ENCODE measurements at places on chromosomes 16 and 17.

DNA sequence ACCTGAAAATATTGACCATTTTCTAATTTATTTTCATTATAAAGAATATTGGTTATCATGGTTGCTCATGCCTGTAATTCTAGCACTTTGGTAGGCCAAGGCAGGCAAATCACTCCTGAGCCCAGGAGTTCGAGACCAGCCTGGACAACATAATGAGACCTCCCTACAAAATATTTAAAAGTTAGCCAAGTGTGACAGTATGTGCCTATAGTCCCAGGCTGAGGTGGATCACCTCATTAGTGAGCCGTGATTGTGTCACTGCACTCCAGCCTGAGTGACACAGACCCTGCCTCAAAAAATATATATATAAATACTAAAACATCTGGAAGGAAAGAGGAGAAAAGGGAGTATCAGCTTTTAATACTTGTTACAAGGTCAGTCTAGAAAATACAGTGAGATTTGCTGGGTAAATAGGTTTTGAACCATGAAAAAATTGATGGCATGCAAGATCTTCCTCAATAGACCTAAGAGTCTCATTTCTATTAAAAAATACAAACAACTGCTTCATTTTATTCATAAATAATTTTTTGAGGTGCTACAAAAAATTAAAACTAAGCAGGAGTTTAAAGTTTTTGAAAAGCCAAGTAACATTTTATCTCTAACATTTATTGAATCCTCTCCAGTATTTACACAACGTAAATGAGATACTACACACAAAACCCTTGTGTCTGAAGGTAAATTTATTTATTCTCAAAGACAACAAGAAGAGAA is 47.7 kb downstream of the TUBD1 start:
- DNase-seq, result no peak

- no peak for DNase-seq
Measured at GRCh38 chr16:88976366-88977017, 515 bp downstream of the CBFA2T3 start.

GRCh38 chr17:79783891-79784290 is 5.9 kb downstream of the CBX2 start:
- DNase-seq, result no peak

DNA sequence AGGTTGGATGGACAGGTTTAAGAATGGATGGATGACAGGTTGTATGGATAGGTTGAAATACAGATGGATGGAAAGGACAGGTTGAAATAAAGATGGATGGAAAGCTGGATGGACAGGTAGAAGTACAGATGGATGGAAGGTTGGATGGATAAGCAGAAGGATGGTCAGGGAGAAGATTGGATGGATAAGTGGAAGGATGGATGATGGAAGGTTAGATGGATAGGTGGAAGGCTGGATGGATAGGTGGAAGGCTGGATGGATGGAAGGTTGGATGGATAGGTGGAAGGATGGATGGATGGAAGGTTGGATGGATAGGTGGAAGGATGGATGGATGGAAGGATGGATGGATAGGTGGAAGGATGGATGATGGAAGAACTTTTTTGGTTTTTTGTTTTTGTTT is 905 bp upstream of the SDR42E2 start:
- no peak for DNase-seq

DNA sequence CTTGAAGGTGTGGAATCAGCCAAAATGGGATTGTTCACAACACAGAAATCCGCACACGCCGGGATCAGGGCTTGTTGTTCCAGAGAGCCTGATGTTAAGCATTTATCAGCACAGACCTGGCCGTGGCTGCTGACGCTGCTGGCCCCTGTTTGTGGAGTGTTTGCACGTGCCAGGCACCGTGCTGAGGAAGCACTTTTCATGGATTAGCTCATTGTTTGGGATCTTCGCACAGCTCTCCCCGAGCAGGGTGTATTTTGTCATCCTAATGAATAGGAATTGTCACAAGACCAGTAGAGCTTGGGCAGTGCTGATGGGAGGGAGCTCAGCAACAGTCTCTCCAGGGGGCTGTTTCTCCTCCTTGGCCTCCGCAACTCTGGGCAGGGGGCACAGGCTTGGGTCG is 160.4 kb upstream of the PLCG2 start:
- DNase-seq, result no peak

DNA sequence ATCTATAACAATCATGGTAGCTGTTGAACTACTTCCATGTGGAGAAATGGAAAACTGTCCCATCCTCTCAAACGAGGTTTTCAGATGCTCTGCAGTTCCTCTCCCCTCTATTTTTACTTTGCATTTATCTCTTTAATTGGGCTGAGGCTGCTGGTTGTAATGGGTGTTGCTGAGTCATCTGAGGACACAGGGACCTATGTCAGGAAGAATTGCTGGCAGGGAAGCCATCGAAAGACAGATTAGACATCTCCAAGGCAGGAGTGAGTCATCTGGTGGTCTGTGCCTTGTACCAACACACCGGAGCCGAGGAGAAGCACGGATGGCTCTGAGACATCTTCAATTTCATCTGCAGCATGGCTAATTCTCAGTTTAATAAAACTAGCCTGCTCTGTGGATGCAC is 394.5 kb downstream of the GRIN2A start:
- DNase-seq, result no peak

DNA sequence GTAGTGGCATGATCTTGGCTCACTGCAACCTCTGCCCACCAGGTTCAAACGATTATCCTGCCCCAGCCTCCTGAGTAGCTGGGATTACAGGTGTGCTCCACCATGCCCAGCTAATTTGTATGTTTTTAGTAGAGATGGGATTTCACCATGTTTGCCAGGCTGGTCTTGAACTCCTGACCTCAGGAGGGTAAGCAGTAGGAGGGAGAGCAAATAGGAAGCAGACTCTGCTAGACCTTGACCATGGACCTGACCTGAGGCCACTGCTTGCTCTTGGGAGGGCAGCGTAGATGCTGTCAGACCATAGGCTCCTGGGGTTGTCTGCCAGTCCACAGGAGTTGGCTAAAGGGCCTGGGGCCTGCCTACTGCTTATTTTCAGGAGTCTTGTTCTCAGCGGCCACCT is 28.6 kb downstream of the AKAP1 start:
- no peak for DNase-seq

GRCh38 chr17:34306466-34306865 is 12.8 kb upstream of the CCL8 start:
- DNase-seq, result no peak

DNA sequence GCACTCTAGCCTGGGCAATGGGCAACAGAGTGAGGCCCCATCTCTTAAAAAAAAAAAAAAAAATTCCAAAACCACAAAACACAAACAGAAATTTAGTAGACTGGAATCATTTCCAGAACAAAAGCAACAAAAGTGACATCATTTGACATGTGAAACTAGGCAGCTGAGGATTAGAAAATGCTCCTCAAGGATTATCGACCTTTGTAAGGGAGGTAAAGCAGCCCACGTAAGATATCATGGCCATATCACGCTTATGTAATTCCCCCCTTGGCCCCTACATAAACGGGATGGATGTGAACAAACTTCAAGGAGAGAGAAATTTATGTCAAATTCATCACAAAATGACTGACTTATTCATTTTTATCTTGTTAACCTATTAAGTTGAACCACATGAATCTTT is 83.3 kb downstream of the WDR59 start:
- DNase-seq, result no peak

GRCh38 chr17:39225308-39225958 is at the start of gene STAC2:
TSS of gene STAC2 (minus strand) at chr17:39225945. CDS start at chr17:39225502, 443 bp downstream.
- no peak for DNase-seq

- peak; percentile 25 for DNase-seq
Measured at GRCh38 chr17:3659541-3660111, 8.8 kb downstream of the TAX1BP3 start.

DNA sequence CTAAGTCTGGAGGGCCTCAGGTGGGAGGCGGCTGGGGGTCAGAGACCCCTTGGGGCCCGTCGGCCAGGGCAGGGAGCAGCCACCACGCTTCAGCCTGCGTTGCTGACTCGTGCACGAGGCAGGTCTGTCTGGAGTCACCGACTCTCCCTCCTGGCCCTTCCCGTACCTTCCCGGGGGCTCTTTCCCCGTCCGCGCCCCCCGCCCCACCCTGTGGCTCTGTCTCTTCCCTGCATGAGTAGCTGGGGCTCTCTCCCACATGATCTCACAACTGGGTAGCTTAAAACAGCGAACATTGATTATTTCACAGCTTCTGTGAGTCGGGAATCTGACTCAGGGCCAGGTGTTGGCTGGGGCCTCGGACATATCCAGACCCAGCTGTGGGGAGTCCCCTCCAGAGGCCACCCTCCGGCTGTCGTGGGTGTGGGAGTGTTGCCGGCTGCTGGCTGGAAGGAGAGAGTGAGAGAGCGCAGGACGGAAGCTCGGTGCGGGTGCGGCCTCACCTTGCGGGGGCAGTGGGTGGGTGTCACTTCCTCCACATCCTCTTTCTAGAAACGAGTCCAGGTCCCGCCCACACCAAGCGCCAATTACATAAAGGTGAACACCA is 17.3 kb downstream of the BAHCC1 start:
- DNase-seq, result no peak

GRCh38 chr16:86979984-86980553 is 337.1 kb downstream of the C16orf95 start:
- DNase-seq, result no peak

DNA sequence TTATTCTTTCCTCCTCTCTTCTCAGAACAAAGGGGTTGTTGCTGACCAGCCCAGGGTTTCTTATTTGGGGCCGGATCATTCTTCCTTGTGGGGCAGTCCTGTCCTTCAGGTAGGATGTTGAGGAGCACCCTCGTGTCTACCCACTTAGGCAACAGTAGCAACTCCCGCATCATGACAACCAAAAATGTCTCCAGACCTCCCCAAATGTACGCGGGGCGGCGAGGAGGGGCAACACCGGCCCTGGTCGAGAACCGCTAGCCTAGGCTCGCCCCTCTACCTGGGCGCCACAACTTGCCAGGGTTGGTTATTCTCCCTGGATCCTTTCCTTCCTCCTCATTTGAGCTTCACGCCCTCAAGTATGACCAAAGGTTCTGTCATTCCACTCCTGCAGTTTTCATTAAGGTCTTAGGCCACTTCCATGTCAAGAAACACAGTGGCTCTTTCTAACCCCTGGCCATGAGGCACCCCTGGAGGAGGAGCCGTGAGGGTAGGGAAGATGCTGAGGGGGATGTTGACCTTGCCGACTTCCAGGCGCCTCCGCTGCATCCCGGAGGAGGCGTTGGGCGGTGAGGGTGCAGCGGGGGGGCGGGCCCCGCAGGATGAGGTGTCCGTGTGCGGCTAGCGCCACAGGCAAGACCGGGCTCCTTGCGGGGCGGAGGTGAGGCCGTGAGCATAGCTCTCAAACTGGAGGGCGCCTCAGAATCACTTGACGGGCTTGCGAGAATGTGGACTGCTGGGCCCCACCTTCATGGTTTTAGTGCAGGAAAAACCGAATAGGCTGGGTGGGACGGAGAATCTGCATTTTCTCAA is 712 bp upstream of the SPECC1 start:
- no peak for DNase-seq

GRCh38 chr16:1787322-1788094 is 4.7 kb downstream of the NUBP2 start:
- DNase-seq, result no peak

- peak; percentile 90 for DNase-seq
Measured at GRCh38 chr17:75267411-75268232, 3.4 kb downstream of the MIF4GD start.

- DNase-seq, result no peak
Measured at GRCh38 chr17:38794221-38794620, 5.1 kb downstream of the PIP4K2B start.

DNA sequence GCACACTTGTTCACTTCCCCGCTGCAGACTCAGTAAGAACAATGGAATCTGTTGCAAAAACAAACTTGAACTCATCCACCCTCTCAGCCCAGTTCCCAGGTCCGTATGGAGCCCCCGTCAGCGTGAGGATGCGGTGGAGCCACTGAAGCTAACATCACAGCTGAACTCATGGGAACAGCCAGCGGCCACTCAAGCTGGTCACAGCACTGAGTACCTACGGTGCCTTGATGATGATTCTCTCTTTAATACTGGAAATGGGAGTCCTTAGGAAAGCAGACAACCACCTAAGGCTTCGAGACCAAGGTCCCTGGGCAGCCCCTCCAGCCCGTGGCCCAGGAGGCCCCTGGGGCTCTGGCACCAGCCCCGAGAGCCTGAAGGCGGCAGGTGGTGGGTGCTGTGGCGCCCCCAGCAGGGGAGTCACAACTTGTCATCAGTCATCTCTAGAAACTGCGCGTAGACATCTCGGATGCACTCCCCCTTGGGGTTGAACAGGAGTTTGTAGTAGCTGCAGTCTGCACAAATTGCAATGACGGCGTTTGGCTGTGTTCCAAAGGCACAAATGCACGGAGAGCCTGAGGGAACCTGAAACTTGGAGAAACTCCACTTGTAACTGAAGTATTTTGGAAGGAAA is 31.0 kb upstream of the RHOT1 start:
- peak; percentile 59 for DNase-seq

GRCh38 chr17:74424657-74425056 is 7.2 kb upstream of the GPRC5C start:
- no peak for DNase-seq

DNA sequence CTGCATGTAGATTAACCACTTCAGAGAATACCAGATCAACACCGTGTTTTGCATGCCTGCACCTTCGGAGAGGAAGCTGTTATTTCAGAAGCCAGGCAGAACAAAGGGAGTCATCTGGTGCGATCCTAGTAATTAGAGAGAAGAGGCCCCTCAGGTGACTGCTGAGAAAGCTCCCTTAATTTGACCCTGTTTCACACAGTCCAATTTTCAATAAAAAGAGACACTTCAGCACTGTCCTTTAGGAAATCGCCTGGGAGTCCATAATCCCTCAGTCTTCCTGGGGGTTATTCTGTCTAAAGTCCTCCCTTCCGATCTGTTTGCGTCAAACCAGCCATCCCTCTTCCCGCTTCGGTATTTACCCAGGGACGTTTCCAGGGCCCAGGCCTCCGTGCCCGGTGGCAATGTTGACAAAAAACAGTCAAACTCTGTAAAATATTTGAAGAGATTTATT is 23.4 kb upstream of the TNRC6C start:
- peak; percentile 57 for DNase-seq

DNA sequence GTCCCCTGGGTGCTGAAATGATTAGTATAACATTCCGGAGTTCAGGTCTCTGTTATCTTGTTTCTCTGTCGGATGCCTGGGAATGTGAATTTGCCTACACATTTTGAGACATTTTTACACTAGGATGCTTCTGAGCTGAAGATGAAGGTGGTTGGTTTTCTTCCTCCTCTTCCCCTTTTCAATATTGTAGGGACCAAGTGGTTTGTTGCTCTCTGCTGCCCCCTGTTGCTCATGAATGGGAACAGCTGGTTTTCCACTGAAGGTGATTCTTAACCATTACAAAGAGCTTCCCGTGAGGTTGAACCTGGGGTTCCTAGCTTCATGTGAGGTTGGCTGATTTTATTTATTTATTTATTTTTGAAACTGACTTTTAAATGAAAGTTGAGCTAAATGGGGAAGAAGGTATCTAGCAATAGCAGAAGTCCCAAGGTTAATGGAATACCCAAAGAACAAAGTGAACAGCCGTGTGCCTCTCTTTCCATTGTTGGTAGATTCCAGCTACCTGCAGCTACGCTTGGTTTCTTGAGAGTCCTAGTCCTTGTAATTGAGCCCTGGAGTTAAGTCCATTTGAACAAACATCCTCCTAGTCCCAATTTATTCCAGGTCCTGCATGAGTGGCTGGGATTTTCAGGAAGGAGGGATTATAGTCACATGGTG is 983.9 kb upstream of the EEF2KMT start:
- DNase-seq, result peak; percentile 36

- DNase-seq, result no peak
Measured at GRCh38 chr17:74730491-74731346, 6.3 kb upstream of the RAB37 start.

All from HuH-7 (cell line).